ENCODE measurements at places on chromosomes 3 and 15.

DNA sequence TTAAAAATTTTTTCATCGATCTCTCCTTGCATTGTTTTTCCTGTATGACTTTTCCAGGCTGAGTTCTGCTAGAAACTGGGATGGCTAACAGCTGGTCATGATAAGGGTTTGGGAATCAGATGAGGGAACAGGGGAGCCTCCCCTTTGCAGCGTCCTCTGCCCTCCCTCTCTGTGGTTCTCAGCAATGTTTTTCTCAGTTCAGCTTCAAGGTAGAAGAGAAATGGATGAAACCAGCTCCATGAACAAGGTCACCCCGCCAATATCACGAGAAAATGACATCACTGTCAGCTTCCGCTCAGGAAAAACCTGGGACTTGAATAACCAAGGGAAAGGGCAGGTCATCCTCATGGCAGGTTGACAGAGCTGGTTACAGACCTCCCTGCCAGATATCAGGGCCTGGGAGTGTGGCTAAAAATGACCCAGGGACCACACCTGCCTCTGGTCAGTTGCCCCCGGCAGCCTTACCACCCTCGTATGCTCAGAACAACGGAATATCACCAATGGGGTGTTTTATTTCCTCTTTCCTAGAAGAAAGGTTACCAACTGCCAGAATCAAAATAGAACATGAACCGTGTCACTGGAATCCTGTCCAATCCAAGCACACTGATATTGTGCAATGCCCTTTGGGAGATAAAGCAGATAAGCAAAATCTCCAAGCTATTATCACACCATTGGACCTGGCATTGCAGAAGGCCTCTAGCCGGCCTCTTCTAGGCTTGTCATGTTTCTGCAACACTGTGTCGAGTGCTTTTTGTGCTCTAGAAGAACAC is 26.1 kb downstream of the LSM3 start:
- DNase-seq, result no peak

DNA sequence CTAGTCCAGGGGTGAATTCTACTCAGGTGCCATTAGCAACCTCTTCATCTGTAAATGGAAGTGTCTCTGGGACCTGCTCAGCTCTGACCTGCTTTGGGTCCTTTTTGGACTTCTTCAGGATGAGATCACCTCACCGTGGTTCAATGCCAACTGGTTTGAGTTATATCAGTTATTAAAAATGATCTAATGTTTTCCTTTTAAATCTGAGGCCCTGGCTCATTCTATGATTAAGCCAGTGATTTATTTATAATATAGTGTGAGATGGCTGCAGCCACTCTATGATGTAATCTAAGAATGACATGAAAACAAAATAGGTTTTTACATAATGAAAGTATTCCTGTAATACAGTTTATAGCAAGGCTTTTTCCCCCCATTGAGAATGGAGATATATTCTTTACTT is 79.4 kb downstream of the LPP start:
- DNase-seq, result no peak

GRCh38 chr15:59649603-59650002 is 7.7 kb downstream of the GTF2A2 start:
- DNase-seq, result no peak

GRCh38 chr3:35675621-35676020 is 36.3 kb downstream of the ARPP21 start:
- DNase-seq, result no peak

GRCh38 chr3:141201122-141201521 is 30.5 kb upstream of the PXYLP1 start:
- DNase-seq, result no peak

DNA sequence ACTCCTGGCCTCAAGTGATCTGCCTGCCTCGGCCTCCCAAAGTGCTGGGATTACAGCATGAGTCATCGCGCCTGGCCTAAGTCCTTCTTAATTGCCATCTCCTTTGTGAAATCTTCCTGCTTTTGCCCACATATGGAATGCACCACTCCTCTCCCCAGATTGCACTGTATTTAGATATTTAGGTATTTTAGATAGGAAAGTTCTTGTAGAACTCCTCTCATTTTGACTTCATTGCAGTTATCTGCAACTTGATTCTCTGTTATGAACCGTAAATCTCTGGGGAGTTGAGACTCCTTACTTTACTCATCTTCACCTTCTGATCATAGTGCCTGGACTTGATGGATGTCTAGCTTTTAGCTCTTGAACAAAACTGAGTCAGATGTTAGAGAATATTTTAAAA is 150.7 kb downstream of the AKAP13 start:
- peak; percentile 12 for DNase-seq

DNA sequence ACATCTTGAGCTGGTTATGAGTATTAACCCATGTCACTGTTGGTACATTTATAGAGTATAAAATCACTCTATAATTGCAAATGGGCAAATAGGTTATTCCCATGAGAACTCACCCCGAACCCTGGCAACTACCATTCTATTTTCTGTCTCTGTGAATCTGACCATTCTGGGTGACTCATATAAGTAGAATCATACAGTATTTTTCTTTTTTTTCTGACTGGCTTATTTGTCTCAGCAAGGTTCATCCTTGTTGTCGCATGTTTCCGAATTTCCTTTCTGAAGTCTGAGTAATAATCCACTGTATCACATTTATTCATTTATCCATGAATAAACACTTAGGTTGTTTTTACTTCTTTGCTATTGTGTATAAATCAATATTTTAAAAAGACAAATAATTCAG is 59.9 kb upstream of the CHRM5 start:
- DNase-seq, result no peak

- no peak for DNase-seq
Observed at GRCh38 chr3:135490219-135490915, 475.2 kb upstream of the PPP2R3A start.
